ENCODE measurements at places on chromosomes 1 and 21.

GRCh38 chr1:118322331-118322730 is 137.3 kb upstream of the SPAG17 start:
- no peak for DNase-seq

- DNase-seq: no peak
These were observed 752.1 kb downstream of the LTN1 start for GRCh38 chr21:28240586-28240985.

DNA sequence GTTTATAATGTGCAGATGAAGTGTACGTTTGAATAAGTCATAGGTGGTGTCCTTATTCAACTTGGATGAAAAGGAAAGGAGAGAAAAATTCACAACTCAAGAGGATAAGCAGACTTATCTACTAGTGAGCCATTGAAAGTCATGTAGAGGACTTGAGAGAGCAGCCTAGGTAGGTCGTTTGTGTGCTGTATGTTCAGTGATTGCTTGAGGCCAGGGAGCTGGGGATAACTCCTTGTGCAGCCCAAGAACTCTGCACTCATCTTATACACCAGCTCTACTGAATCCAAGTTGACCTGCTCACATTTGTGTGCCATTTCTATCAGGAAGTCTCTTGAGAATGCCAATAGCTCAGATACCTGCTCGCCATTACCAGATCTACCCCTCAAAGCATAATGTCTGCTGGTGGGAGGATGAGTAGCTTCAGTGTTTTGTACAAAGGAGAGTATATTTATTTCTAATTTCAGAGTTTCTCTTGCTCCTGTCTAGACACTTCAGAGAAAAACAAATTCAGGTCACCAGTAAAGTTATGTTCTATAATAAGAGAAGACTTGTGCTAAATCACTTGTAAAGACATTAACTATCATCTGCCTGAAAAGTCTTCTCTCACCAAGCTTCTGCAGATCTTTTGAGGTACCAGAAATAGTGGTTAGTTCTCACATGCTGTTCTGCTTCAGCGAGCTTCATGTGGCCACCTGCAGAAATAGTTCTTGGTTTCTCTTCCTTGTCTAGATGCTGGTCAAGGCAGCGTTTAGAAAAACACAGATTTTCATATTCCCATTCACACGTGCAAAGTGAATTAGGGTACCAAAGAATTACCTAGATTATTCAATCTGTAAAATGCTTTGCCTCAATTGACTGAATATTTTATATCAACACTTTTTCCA is 10.8 kb downstream of the S1PR1 start:
- DNase-seq: no peak

GRCh38 chr1:67700692-67701410 is 15.8 kb downstream of the GADD45A start:
- DNase-seq: no peak

GRCh38 chr1:114214016-114214415 is 60.3 kb upstream of the SYT6 start:
- DNase-seq: no peak

DNA sequence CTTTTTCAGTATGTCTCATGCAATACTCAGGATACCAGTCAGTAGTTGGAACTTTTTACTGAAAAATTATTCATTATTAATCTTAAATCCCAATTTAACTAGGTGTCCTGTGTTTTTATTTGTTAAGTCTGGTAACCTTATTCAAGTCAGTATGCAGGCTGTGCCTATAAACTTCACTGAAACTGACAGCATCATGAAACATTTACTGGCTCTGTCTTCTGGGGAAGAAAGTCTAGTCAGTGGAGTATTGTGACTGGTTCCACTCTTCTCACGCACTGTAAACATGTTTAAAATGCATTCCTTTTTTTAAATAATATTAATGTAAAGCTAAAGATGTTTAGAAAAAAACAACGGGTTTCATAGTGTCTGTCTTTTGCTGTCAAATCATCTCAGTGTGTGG is 739.7 kb downstream of the LTN1 start:
- no peak for DNase-seq

GRCh38 chr1:89095737-89096136 is 30.2 kb downstream of the GBP2 start:
- no peak for DNase-seq

GRCh38 chr1:205365945-205366463 is 9.3 kb upstream of the KLHDC8A start:
- DNase-seq: no peak

GRCh38 chr1:204132718-204133117 is 19.1 kb downstream of the ETNK2 start:
- no peak for DNase-seq

DNA sequence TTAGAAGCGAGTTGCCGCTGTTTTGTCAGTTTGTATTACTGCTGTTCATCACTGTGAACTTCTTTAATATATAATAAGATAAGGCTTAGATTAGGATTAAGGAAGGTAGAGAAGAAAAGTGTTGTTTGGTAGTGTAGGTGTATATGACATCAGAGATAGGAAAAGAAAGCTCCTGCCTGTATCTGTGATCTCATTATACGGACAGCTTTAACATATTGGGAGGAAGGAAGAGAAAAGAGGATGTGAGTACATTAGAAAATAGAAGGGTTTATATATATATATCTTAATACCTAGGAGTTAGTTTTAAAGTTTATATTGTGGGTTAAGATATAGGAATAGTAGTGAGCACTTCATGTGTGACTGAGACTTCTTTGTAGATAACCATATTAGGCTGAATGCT is 71.0 kb downstream of the RALGPS2 start:
- DNase-seq: no peak

DNA sequence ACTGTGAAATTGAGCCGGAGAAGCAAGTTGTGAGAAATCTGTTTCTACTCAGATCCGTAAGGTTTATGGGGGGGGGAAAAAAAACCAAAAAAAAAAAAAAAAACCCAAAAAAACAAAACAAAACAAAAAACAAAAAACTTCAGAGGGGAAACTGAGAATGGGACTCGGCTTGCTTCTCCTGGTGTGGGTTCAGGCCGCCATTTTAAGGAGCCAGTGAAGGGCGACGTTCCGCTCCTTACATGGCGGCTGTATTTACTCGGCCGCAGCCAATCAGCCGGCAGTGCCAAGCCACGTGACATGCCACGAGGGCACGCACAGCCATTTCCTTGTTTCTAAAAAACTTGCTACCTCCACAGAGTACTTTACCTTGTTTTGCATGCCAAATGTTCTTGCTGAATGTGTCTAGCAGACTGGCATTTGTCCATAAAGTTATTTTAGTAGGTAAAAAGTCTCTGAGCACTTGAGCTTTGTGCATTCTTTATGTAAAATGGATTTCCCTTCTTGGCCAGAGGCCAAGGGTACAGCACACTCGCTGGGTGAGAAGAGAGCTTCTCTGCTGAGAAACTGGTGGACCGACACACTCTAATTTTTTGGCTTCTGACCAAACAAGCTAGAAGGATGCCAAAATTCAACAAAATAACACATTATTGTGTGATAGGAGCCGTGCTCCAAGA is 101.8 kb downstream of the NFIA start:
- DNase-seq: no peak

- no peak for DNase-seq
These were observed 18.4 kb upstream of the IFNLR1 start for GRCh38 chr1:24205345-24206082.

GRCh38 chr1:108208724-108209446 is 8.7 kb upstream of the SLC25A24 start:
- no peak for DNase-seq

GRCh38 chr1:92953491-92953890 is 7.8 kb downstream of the DIPK1A start:
- DNase-seq: peak; percentile 45

- no peak for DNase-seq
These were observed 4.7 kb downstream of the LAX1 start for GRCh38 chr1:203769505-203770343.

- no peak for DNase-seq
These were observed 118.2 kb upstream of the ADGRL2 start for GRCh38 chr1:81682490-81682889.

DNA sequence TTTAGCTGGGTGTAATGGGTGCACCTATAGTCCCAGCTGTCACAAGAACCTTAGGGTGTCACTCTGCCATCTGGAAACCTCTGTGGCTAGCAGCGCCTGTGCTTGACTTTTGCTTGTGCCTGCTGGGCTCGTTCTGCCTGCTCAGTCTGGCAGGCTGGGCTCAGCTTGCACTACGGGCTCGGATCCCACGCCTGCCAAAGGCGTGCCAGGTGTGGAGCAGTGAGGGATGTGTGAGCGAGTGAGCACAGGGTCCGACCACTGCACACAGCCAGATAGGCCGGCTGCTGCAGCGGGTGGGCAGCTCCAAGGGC is 2.8 kb upstream of the LSM10 start:
- no peak for DNase-seq

GRCh38 chr1:212414328-212415106 is at the start of gene PACC1:
Gene PACC1 (minus strand): TSS chr1:212414886. CDS start chr1:212414757, 129 bp downstream.
- peak; percentile 85 for DNase-seq

DNA sequence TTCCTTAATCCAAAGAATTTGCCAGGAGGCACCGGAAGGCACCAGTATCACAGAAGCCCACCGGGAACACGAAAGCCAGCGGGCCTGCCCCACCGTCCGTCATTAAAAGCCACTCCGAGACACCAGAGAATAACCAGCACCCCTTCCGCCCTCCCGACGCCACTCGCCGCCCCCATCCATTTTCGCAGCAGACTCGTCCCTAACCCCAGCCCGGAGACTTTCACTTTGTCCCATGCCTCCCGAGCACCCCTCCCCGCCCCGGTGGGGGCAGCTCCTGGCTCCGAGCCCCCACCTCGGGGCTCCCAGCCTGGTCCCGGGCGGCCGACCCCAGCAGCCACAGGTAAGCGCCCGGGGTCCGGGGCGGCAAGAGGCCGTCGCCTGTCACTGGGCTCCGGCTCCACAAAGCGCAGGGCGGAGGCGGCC is 105.4 kb downstream of the SLC45A1 start:
- DNase-seq: peak; percentile 39
